ENCODE measurements at places on chromosomes 16 and 17.

DNA sequence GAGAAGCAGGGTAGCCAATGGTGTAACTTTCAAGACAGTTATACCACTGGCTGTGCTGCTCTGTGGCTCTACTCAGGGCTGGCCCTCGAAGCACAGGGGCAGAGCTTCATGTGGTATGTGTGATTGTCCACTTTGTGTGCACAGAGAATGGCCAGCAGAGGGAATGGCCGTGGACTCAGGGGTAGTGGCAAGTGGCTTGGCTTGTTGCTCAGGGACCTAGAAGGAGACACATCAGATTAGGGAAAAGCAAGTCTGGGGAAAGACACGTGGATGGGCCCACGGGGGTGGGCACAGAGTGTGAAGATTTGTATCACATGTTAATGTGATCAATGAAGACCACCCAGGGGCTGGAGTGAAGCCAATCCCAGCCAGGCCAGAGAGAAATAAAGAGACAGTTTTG lies 20.0 kb upstream of the XYLT2 start:
- no peak for DNase-seq

GRCh38 chr16:80664226-80664625 lies 123.4 kb downstream of the DYNLRB2 start:
- no peak for DNase-seq

- DNase-seq, result no peak
Observed at GRCh38 chr16:54443352-54443751, 156.8 kb upstream of the IRX3 start.

DNA sequence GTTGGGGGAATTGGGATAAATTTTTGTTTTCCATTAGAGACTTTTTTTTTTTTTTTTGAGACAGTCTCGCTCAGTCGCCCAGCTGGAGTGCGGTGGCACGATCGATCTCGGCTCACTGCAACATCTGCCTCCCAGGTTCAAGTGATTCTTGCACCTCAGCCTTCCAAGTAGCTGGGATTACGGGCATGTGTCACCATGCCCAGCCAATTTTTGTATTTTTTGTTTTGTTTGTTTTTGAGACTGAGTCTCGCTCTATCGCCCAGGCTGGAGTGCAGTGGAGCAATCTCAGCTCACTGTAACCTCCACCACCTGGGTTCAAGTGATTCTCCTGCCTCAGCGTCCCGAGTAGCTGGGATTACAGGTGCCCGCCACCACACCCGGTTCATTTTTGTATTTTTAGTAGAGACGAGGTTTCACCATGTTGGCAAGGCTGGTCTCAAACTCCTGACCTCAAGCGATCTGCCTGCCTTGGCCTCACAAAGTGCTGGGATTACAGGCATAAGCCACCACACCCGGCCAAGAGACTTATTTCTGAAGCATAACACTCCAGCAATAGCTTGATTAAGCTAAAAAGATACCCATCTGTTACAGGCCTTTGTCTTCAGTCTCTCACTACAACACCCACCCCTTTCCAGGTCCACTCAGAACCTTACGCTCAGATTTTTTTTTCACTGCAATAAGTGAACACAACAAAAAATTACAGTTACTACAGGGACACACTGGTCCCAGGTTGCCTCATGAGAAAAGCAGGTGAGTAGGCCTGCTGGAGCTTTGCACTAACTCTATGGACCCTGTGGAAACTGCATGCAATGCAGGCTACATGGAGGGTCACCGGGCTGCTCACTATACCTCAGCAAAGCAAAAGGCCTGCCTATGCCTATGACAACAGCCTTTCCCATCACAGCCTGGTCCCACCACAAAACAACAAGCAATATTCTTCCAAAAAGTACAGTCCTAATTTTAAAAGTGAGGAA lies 34.6 kb downstream of the KANSL1 start:
- DNase-seq, result no peak

DNA sequence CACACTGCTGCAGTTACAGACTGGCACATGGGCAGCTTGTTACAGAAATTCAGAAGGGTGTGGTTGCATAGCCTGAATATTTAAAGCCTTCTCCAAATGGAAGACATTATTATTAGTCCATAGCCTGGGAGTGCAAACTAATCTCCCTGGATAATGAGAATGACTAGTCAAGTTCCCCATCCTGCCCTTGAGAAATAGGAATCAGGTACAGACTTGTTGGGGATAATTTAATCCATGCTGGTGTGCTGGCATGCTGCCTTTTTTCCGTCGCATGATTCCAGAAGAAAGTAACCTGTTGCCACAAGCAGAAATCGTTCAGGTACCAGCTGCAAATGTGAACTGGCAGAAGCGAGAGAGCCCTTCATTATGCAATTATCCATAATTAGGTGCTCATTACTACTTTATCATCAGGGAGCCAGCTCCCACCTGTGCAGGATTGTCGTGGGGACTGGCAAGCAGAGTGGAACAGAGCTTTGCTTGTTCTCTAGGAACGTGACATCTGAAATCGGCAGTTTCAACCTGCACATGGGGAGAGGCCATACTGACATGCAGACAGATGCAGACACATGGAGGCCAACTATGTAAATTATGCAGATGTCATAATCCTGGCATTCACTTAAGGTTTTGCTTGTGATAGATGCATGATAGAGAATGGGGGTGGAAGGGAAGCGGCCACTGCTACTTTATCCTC lies 419.4 kb downstream of the PMP22 start:
- DNase-seq, result no peak

DNA sequence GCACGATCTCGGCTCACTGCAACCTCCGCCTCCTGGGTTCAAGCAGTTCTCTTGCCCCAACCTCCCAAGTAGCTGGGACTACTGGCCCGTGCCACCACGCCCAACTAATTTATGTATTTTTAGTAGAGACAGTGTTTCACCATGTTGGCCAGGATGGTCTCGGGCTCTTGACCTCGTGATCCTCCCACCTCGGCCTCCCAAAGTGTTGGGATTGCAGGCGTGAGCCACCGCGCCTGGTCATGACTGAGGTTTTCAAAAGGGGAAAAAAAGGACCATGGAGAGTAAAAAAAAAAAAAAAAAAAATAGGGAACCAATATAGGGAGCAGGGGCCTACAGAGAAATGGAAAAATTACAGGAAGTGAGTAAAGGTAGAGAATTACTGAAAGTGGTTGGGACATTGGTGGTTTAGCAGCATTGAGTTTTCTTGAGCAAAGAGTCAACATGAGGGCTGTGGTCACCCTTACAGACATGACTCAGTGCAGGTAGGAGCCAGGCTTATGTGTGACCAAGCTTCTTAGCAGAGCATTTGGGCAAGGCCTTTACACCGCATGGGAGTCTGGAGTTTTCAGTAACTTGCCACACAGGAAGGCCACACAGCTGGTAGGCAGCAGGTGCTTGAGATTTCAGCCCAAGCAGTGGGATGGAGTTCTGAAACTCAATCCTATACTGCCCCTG lies 447.3 kb downstream of the HS3ST3B1 start:
- peak; percentile 66 for DNase-seq

DNA sequence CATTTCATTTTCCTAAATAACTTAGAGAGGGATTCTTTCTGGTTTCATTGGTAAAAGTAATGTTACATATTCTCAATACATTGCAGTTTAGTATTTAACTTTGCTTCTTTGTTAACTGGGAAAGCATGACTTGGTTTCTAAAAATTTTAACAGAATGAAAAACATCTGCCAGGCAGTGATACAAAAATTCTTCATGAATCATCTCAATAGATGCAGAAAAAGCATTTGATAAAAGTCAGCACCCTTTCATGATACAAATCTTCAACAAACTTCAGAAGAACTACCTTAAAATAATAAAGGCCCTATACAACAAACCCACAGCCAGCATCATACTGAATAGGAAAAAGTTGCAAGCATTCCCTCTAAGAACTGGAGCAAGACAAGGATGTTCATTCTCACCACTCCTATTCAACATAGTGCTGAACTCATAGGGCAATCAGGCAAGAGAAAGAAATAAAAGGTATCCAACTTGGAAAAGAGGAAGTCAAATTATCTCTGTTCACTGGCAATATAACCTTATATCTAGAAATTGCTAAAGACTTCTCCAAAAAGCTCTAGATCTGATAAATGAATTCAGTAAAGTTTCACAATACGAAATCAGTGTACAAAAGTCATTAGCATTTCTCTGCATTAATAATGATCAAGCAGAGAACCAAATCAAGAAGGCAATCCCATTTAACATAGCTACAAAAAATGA lies 50.4 kb downstream of the SLFN5 start:
- DNase-seq, result peak; percentile 32

GRCh38 chr17:33873201-33873617 lies 381.9 kb upstream of the CCL2 start:
- DNase-seq, result no peak

DNA sequence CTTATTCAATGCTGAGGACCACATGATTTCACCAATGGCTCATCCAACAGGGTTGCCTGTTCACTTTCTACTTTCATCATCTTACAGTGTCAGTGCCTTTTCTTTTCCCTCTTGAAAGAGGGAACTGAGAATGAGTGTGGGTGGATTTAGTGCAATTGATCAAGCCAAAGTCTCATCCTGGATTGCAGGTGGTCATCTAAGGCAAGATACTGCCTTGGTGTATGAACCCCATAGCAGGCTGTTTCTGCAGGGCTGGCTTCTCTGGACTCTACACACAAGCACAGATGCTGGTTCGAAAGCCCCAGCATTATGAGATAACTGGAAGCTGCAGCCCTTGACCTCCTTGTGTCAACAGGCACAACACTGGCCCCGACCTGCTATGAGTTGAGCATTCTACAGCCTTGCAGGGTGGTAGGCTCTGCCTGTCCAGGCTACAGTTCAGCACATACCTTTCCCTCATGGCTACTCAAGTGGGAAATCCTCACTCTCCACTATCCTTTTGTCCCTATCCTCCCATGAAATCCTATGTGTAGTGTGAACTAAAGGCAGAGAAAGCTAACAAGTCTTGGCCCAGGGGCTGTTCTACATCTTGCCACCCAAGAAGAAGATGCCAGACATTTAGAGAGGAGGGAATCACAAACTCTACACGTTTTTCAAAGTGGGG lies 358.7 kb downstream of the SLC39A11 start:
- DNase-seq, result no peak

DNA sequence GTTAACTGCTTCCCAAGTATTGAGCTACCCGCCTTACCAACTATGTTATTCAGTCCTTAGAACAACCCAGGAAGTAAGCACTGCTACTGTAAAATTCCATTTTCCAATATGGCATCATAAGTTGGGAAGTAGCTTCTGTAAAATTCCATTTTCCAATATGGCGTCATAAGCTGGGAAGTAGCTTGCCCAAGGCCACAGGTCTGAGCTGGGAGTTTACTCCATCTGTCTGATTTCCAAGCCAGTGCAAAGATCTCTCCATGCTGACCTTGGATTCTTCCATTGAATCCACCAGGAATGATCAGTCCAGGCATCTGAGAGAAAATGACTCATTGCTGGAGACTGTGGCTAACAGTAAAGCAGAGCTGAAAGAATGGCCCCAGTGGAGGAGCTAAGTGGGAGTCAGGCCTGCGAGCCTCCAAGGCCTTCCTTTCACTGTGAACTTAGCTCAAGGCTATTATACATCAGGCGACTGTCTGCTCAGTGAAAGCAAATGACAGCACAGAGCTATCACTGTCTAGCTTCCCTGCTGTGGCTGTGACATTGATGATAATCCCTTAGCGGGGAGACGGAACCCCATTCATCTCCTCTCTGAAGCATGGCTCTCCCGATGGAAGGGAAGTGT lies 430.4 kb downstream of the HAPSTR1 start:
- no peak for DNase-seq

DNA sequence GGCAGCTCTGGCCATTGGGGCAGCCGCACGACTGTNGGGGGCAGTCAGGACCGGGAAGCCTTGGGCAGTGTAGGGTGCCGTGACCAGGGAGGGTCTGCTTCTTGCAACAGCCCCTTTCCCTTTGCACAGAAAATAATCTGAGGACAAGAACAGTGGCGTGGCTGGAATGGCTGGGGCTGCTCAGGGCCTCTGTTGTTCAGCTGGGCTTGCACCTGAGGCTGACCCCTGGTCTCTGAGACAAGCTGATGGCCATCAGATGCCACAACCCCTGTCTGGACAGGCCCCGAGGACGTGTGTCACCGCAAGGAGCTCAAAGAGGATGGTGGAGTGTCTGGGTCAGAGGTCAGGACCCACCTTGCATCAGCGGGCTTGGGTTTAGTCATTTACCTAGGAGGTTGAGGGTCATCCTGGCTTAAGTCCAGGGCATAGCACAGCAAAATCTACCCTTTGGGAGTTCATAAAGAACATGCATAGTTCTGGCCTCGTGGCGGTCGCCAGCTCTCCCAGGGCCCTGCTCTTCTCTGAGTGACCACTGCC lies 46.9 kb downstream of the METRNL start:
- DNase-seq, result no peak

GRCh38 chr17:5715478-5715877 lies 131.2 kb upstream of the NLRP1 start:
- peak; percentile 40 for DNase-seq

GRCh38 chr17:44086364-44087311 lies 16.1 kb downstream of the G6PC3 start:
- peak; percentile 78 for DNase-seq

DNA sequence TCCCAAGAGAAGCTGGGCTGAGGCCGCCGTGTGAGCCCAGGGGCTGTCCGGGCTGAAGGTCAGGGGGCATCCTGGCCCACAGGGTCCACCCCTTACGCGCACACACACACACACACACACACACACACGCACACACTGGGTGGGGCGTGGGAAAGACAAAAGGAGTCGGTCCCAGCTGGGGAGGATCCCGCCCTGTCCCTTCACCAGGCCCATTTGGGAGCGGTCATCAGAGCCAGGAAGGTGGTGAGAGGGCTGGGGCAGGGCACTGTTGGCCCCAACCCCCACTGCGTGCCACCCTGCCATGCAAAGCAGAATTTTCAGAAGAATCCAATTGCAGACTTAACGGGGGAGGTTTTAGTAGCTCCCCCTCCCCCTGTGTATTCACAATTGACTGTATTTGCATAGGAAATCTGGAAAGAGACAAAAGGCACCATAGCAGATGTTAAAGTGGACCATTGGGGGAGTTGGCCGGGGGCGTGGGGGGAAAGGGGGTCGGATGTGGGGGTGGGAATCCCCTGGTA lies 11.3 kb upstream of the CD300A start:
- DNase-seq, result no peak

DNA sequence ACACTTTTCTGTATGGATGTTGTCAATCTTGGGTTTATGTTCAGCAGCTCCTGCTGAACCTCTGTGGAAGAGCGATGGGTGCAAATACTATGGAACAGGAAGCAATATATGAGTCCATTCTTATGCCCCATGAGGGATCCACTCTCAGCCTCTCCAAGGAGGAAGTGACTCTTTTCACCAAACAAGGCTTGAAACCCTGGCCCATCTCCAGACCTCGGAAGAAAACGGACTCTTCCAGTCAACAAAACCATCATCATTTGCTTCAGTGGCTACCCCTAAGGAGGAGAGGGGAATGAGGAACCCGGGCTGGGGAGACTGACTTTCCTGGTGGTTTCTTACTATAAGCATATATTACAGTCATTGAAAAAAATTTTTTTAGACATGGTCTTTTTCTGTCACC lies 206.2 kb downstream of the AXIN2 start:
- DNase-seq, result no peak

- peak; percentile 18 for DNase-seq
Observed at GRCh38 chr16:11880007-11880406, 28.7 kb upstream of the RSL1D1 start.

DNA sequence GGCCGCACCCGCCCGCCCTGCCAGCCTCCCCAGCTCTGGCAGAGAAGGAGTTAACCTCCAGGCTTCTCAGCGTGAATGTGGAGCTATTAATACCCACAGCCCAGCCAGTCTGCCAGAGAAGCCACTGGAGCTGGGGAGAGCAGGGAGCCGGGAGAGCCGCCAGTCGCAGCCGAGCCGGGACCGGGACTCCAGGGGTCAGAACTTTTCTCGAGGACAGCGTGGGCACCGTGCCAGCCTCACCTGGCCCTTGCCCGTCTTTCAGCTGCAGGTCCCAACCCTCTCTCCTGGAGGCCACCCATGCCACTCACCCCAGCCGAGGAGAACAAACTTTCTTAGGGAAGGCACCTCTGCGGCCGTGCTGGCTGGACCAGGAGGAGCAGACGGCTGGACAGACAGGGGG lies 33.8 kb upstream of the SBK1 start:
- DNase-seq, result no peak

Measured in KBM-7 (cell line).